ENCODE measurements at places on chromosomes 11 and 22.

GRCh38 chr22:27609451-27609888 is 192.1 kb downstream of the MN1 start:
- DNase-seq = no peak

GRCh38 chr22:35119494-35119893 is 53.5 kb downstream of the ISX start:
- no peak for DNase-seq

DNA sequence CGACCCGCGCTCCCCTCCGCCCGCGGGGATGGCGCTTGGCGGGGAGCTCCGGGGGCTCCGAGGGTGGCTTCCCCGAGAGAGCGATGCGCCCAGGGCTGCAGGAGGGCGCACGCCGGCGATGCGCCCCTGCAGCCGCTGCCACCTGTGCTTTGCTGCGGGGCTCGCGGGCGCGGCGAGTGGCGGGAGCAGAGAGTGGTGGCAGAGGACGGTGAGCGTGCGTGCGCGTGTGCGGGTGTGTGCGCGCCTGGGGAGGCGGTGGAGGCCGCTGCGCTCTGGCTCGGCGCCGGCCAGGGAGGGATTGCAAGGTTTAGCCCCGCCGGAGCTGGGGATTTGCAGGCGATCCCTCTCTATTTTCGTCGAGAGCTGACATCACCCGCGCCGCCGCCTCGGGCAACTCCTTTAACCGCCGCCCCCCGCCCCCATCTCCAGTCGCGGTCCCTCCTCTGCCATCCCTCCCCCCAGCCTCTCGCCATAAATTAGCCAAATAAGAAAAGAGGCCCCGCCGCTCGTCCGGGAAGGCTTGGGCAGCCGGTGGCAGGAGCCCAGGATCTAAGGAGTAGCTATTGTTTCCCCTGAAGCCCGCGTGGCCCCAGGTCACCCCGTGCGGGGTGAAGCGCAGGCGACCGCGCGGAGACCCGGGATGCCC is at the start of gene SLC1A2:
SLC1A2 (minus strand) TSS at position 375 of the 646 bp plus-strand sequence. CDS start 592 bp downstream, outside the sequence.
- DNase-seq = peak; percentile 5

GRCh38 chr11:1556278-1556902 is 15.7 kb downstream of the DUSP8 start:
- DNase-seq = no peak

- no peak for DNase-seq
Observed at GRCh38 chr11:117830674-117831351, 6.3 kb upstream of the FXYD2 start.

GRCh38 chr11:57322256-57323166 is 2.2 kb downstream of the TNKS1BP1 start:
- DNase-seq = no peak

GRCh38 chr11:125073616-125074483 is 10.7 kb downstream of the SLC37A2 start:
- DNase-seq = no peak

GRCh38 chr11:113255096-113255495 is 59.3 kb upstream of the TTC12 start:
- no peak for DNase-seq

Measured in activated CD4-positive, alpha-beta T cell treated with anti-CD3 and anti-CD28 coated beads, Interleukin-2, amount 50 U/mL, for 48 hours (primary cell).